ENCODE measurements at places on chromosomes 2 and 18.

DNA sequence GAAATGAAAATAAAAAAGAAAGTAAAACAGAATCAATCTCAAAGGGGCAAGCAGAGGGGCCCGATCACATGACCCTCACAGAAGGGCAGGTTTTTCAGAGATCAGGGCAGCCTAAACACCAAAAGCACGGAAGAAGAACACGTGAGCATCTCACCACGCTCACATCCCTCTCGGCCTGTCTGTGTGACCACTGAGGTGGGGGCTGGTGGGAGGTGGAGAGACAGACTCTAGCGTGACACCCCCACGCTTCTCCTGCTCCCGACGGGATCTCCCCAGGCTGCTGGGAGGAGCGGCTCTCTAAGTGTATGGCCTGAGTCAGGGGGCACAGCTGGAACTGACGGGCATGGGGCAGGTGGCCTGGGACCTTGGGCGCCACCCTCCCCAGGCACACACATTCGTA lies 23.5 kb upstream of the MTERF4 start:
- no peak for DNase-seq

GRCh38 chr2:197705912-197706838 lies 1.0 kb downstream of the MARS2 start:
- peak; percentile 5 for DNase-seq

- no peak for DNase-seq
These were observed 31.9 kb upstream of the REG3G start for GRCh38 chr2:78993518-78994148.

GRCh38 chr2:12107939-12108338 lies 361.5 kb downstream of the LPIN1 start:
- DNase-seq = no peak

DNA sequence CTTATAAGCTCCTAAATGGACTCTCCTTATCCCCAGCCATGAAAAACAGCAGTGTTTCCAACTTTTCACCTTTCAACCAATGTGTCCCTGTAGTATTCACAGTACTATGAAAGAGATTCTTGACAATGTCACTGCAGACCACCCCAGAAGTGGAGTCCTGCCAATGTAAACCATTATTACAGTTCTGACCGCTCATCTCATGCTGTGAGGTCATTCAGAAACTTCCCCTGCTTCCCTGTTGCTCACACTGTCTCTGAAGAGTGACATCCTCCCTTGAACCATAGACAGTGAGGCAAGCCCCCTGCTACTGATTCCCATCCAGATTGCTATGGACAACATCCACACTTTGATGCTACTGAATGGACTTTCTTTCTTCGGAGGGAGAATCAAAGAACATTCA lies 1523.7 kb upstream of the ACVR2A start:
- no peak for DNase-seq
